ENCODE measurements at places on chromosomes 6 and 20.

GRCh38 chr20:7161690-7162089, 394.2 kb downstream of the BMP2 start:
- DNase-seq: no peak

- DNase-seq: no peak
Observed at GRCh38 chr6:63683071-63683603, 47.5 kb downstream of the PHF3 start.

DNA sequence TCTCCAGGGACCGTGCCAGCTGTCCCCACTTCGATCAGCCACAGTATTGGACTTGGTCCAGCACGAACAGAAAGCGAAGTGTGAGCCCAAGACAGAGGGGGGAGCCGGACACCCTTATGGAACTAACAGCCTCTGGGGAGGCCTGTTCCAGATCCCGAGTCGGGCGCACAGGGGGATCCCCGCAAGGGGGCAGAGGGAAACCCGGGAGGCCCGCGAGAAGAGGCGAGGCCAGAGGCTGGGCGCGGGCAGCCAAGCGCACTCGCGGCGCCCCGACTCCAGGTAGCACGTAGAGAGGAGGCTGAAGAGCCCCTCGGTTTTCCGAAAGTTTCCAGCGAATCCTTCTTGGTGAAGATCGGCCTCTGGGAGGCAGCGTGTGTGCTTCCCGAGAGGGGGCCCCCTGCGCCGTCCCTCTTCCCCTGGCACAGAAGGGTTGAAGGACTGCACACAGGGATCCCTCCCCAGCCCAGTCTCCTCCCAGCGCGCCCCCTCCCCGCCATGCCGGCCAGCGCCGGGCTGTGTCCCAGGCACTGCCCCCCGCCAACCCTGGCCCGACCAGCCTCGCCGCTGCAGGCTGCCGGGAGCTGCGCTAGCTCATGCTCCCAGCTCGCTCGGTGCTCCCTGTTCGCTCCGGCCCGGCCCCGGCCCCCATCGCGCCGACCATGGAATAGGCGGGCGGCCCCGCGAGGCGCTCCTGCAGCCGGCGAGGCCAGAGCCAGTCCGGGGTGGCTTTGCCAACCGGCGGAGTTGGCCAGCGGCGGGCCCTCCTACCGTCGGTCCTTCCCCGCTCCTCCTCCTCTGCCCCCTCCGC, 577 bp upstream of the SLC24A3 start:
- DNase-seq: no peak

DNA sequence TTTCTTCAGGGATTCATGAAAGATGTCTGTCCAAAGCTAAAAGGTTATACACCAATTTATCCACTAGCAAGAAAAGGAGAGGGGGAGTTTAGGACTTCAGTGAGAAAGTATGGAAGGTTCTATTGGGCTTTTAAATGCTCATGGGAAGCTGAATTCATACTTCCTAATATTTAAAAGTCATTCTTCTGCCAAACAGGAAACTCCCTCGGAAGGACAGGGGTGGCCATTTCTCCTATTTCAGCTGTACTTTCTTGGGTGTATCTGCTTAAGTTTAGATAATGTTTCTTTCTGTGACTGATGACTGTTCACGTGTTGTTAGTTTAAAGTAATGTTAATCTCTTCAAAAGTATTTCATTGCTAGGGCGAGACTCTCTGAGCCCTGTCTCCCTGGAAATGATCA, 80.5 kb upstream of the IFNGR1 start:
- no peak for DNase-seq

- DNase-seq: no peak
Observed at GRCh38 chr6:3678946-3679345, 72.6 kb downstream of the PXDC1 start.

- DNase-seq: no peak
Observed at GRCh38 chr6:147058786-147059385, 145.3 kb upstream of the STXBP5 start.

- no peak for DNase-seq
Observed at GRCh38 chr6:131381709-131382093, 191.3 kb upstream of the ARG1 start.

Measured in C1 segment of cervical spinal cord (tissue), 14 donors.